Stimulated activated effector memory CD8-positive, alpha-beta T cell treated with anti-CD3 and anti-CD28 coated beads, Interleukin-12 subunit alpha, Interleukin-12 subunit beta, amount 100 ng/mL, for 72 hours (primary cell): ENCODE measurements at places on chromosomes 2 and 18.

- no peak for DNase-seq
These were observed 79.6 kb downstream of the DNER start for GRCh38 chr2:229634601-229635370.

DNA sequence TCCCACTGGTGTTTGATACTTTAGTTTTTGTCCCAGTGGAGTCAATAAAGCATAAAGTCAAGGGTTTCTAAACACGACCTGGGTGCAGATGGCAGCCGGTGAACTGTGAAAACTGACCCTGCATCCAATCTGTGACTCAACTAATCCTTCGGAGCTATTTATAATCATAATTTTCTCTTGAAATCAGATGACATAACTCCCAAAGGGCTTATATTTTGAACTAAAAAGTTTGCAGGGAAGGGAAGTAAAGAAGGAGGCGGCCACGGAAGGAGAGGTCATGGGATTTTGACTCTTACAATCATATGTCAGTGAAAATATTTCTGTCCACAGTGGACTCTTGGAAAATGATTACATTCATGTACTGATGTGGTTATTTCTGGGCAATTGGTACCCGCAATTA, 178.5 kb downstream of the PDE1A start:
- no peak for DNase-seq

DNA sequence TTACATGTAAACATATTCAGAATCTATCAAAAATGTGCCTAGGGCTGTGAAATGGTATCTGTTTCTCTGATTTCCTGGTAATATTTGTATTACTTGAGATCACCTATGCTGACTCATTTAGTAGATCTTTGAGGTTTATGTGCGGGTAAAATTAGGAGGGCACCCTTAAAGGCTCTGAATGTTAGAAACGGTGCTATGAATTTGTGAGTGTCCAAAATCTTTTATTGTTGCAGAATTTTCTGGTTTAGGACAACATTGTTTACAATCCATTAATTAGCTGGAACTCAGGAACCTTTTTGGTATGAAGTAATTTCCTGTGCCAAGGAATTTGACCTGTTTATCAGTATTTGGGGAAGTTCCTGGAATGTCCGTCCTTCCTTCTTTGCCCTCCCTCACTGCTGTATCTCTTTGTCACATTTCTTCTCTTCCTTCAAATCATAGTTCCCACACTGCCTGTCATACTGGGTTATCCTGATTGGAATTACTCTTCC, 130.5 kb downstream of the TANC1 start:
- no peak for DNase-seq

DNA sequence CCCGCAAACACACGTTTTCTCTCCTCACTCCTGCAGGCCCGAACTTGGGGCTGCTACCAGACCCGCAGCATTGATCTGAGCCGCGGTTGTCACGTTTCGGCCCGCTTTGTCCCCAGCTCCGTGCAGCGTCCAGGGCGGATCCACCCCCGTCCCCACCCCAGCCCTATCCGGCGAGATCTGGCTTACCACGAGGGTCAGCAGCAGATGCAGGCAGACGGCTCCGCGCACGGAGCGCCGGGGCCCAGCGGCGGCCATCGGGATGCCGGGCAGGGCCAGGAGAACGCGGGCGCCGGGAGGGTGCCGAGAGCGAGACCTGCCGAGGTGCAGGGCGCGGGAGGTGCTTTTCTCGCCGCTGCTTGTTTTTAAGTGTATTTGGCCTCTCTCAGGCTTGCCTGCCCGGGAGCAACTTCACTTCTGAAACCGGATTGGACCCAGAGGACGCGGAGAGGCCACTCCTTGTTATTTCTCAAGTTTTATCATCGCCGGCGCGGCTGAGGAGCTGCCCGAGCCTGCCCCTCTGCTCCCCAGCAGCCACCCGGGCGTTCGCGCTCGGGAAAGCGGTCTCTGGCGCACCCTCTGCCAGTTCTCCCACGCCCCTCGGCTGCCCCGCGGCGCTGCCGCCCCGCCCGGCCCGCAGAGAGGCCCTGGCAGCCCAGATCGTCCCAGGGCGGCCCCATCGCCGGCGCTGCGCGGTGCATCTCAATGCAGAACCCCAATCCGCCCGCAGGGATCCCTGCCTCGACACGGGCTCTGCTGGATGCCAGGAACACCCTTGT, at the start of gene DSC3:
TSS of gene DSC3 (minus strand) at position 337 of the 776 bp plus-strand sequence. CDS start at position 255, 82 bp downstream.
- no peak for DNase-seq

- DNase-seq, result no peak
These were observed 135.4 kb downstream of the TRIB2 start for GRCh38 chr2:12852135-12852534.

GRCh38 chr2:112836695-112837117, at the start of gene IL1B:
Gene IL1B, minus strand, starts transcription at chr2:112836779. Its CDS starts 550 bp downstream, at chr2:112836229.
- no peak for DNase-seq

- DNase-seq, result no peak
These were observed 24.8 kb upstream of the FOSL2 start for GRCh38 chr2:28367667-28368356.

GRCh38 chr18:13354402-13354801, 135.8 kb downstream of the LDLRAD4 start:
- DNase-seq, result no peak

DNA sequence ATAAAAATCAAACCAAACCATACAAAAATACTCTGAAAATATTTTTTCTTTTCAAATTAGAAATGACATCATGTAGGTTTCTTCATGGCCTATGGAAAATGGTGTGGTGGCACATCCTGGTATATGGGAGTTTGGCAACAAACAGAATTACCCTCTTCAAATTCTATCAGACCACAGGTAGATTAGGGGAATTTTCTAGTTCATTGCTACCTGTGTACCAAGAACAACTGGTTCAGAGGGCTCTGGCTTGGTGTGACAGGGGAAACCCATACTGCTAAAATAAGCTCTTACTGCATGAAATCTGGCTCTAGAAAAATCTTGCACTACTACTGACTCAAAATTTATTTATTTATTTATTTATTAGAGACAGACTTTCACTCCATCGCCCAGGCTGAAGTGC, 63.4 kb upstream of the PELI1 start:
- no peak for DNase-seq

DNA sequence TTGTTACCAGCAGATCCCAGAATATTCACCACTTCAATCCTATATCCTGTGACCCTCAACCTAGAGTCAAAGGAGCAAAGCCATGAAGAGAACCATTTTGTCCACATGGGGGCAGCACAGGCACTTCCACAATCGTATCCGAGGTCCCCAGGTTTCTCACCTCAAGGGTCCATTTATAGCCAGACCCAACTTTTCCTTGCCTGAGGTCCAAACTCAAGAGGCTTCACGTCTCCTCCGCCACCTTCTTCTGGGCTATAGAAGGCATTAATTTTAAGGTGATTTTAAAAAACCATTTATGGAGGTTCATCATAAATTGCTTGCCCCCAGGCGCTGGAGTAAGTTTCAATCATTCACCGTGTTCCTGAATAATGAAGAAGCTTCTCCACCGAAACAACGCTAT, 111.6 kb upstream of the NABP1 start:
- peak; percentile 85 for DNase-seq

GRCh38 chr2:161369311-161369710, 46.8 kb upstream of the TBR1 start:
- no peak for DNase-seq

- no peak for DNase-seq
These were observed 679.3 kb downstream of the ZEB2 start for GRCh38 chr2:143840601-143841000.

- DNase-seq, result no peak
These were observed 104.5 kb upstream of the CELF4 start for GRCh38 chr18:37669991-37670534.

DNA sequence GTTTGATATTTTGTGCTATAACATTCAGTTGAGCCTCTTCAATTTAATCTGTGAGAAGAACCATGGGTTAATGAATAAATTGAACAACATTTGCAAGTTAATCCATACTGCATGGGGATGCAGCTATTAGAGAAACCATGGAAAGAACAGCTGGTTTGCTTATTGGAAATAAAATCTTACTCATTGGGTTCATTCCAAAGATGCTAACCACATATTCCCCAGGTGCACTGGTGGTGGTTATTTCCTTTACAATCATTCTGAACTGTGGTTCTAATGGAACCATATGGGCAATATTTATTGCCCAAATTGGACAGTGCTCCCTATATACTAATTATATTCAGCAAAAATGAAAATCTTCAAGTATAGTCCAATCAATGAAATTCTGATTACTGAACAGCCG, 1200.4 kb upstream of the CDH2 start:
- DNase-seq, result no peak

DNA sequence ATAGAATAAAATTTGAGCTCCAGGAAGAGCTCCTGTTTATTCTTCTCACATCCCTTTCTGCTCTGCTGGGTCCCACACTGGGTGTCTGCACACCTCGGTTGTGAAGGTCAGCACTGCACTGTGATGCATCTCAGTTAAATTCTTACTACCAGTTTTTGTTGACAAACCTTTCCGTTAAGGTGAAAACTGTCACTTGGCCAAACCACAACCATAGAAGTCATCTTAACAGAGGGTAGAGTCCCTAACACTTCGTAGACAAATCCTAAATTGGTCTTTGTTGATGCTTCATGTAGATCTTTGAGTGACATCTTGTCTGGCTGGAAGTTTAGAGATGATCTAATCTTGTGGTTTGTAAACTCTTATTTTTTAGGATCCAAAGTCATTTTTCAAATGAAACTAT, 167.4 kb upstream of the MAP3K20 start:
- DNase-seq, result no peak

DNA sequence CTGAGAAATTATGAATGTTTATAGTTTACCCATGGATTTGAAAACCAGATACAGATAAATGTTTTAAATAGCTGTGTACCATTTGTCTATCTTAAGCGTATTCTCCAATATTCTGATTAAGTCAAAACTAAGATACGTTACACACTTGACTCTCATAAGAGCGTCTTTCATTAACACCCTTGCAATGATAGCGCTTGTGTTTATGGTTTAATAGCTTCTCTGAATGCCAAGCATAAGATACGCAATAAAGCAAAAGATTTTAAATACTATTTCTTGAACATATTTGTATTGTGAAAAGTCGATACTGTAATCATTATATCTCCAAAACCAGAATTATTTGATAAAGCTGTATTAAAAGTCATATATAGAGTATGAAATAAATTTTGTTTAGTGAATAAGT, 3.0 kb downstream of the CALCRL start:
- no peak for DNase-seq

GRCh38 chr2:68156419-68156818, 1.3 kb upstream of the PNO1 start:
- no peak for DNase-seq

DNA sequence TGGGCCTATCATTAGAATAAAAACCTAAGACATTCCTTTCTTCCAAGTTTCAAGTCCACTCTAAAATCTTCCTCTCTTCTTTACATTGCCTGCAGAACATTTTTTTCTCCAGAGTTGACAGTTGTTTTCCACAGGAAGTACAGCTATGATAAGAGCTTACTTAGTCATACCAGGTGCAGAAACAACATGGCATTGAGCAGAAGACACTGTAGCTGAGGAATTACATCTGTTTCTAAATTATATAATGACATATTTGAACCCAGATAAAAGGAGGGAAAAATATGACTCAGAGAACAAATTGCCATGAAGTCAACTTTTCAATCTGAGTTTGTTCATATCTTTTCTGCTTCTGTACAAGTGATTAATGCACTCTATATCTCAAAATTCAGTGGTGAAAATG, 30.2 kb downstream of the CMPK2 start:
- no peak for DNase-seq

DNA sequence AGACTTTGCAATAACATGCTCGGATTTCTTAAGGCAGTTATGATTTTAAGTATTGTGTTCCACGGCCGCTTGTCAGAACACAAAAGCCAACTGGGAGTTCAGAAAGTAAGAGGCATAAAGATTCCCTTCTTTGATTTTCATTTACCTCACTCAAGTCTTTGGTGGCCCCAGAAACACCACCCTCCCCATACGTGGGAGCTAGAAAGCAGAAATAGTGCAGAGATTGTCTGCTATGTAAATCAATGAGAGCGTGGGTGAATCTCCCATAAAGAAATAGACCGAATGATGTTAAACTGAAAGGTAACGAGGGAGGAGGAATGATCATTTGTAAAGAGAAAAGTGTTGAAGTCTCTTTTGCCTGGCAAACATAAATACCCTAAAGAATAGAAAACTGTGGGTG, 322.1 kb upstream of the ETAA1 start:
- no peak for DNase-seq

DNA sequence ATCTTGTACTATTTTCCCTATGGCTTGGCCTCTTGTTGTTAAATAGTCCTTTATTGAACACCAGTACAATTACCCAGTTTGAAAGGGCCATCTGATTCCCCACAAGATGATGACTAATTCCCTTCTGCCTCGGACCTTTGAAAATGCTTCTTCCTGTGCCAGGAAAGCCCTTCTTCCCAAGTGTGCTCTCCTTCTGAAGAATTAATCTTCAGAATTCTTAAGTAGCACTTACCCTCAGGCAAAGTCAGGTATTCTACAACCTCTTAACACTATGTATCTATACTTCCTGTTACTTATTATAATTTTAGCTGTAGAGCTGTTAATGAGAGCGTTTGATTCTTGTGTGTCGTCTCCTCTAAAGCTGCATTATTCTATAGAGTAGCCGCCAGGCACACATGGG, 28.6 kb upstream of the MEX3C start:
- DNase-seq, result no peak

GRCh38 chr2:150677551-150677950, 190.1 kb upstream of the RND3 start:
- no peak for DNase-seq
